NCI-H510A (cell line): ENCODE measurements at places on chromosomes 2 and 18.

GRCh38 chr2:63378589-63378988, 209.7 kb downstream of the WDPCP start:
- no peak for DNase-seq

GRCh38 chr18:58496937-58497336, 132.0 kb downstream of the ALPK2 start:
- peak; percentile 12 for DNase-seq

- DNase-seq, result no peak
Observed at GRCh38 chr2:43943323-43943722, 52.5 kb downstream of the LRPPRC start.

GRCh38 chr2:70975237-70975636, 3.2 kb upstream of the ANKRD53 start:
- DNase-seq, result no peak

DNA sequence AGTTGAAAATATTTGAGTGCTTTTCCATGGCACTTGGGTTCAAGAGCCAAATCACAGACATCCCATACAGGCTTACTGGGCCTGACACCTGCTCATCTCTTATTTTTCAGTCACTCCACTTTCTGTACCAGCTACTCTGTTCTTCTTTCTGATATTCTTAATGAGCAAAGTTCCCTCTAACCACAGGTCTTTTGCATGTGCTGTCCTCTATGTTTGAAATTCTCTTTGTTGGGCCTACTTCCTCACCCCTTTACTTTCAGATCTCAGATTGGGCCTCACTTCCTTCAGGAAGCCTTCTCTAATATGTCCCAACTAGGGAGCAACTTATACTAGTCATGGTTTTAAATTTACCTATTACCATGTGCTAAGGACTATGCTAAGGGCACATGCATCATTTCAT, 81.8 kb upstream of the RBMS1 start:
- DNase-seq, result no peak

- DNase-seq, result no peak
Observed at GRCh38 chr18:51182824-51183223, 14.7 kb downstream of the MEX3C start.

DNA sequence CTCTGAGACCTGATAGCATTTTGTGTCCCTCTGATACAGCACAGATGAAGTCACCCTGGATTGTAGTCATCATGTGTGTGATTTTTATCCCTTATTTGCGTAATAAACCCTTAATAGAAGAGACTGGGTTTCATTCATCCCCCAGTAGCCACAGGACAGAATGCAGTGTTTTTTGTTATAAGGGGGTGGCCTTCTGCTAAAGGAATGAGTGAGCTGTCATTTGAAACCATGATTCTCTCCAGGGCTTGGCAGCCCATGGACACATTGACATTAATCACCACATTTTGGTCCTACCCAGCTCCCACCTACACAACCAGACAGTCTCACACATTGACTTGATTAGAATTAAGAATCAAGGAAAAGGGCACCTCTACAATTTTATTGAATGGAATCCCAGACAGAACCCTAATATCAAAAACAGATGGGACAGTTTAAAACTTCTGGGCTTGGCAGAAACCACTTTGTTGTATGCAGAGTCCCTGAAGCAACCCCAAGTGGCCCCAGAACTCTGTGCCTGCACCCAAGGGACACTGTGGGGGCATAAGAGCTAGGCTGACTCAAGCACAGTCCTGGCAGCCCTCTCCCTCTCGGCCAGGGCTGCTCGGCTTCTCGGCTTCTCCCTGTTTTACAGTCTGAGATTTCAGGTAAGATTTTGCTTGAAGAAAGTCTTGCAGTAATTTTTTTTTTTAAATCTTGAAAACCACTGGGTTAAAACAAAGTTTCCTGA, 254.0 kb upstream of the SLC14A2 start:
- no peak for DNase-seq

DNA sequence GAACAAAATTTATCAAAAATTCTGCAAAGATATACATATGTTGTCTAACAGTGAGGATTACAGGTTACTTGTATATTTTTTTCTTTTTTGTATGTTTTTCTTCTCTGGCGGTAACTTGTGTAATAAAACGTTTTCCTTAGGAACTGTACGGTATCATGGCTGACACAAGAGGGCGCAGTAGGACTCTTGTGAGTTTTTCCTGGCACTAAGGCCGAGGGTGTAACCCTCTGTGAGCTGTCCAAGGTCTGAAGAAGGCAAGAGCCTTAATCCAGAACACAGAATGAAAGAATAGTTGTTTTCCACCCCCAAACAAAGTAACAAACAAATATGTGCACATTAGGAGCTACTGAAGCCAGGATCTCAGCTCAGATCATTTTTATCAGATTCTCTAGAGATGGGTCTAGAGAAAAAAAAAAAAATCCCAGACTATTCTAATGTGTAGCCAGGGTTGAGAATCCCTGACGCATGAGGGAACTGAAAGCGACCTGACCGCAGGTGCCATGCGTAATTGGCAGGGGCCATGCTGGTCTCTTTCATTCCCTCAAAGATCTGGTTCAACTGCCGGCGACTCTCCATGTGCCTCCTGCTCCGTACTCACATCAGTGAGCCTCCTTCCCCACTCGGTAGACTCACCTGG, 27.0 kb downstream of the TMEM200C start:
- DNase-seq, result peak; percentile 75

GRCh38 chr2:112839407-112840067, 3.0 kb upstream of the IL1B start:
- no peak for DNase-seq

GRCh38 chr18:9494778-9495331, 19.5 kb downstream of the RALBP1 start:
- DNase-seq, result no peak

GRCh38 chr2:153143540-153143939, 335.0 kb downstream of the RPRM start:
- no peak for DNase-seq

- DNase-seq, result no peak
Observed at GRCh38 chr2:39093218-39093898, 27.5 kb downstream of the SOS1 start.

DNA sequence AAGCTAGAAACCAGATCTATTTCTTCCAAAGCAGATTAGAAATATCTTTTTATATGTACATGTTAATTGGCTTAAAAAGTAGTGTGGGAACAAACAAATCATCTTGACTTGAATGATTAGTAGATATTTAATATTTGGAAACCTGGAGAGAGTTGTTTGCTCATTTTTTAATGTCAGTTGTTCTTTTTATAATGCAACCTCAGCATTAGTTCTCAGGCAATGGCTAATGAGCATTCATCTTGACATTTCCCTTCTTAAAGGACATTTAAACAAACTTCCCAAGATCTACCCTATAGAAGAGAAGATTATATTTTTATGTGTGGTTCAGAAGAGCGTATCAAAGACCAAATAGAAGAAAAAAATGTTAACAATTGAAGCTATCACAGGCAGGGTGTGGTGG, 334.0 kb downstream of the CTNNA2 start:
- DNase-seq, result no peak

DNA sequence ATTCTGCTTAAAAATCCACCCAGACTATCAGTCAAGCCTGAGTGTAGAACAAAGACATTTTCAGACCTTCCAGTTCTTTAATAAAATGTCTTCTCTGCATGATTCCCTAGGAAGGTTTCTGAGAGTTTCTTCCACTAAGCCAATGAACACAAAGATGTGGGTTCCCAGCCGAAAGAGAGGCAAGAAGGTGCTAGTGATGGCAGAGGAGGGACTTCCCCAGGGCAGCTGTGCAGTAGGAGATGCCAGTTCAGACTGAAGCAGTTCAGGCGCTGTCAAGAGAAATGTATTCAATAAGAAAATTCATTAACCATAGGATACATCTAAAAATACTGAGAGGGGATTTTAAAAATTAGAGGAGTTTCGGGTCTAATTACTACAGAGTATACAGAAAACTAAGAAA, 83.3 kb downstream of the RND3 start:
- DNase-seq, result no peak

DNA sequence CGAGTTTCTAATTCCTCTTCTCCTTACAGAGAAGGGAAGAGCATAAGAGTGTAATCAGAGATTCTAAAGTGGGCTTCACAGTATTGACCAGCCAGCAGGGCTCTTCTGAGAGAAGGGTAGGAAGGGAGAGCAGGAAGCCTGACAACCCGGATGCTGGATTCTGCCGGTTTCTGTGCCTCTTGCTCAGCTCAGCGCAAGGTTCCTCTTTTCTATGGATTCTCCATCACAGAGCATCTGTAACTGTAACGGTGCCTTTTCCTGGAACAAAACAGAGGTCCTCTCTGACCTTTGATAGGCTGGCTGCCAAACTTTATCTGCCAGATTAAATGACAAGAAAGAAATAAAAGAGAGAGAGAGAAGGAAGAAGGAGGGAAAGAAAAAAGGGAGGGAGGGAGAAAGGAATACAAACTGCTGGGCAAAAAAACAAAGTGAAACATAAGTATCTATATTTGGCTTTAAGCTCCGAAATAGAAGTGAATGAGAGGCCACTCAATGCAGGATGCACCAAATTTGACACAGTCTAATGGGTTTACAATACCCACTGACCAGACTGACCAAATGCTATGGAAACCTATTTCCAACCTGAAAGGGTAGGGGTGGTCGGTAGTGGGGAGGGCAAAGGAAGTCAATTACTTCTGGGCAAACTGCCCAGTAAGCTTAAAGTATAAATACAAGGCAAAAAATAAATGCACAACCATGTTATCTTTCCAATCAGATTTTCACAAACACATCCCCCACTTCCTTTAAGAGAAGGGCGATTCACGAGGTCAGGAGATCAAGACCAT, 59.2 kb downstream of the PIEZO2 start:
- DNase-seq, result no peak

GRCh38 chr2:38237311-38237710, 139.8 kb downstream of the ATL2 start:
- DNase-seq, result no peak

- no peak for DNase-seq
Observed at GRCh38 chr2:173862612-173863217, 102.5 kb downstream of the SP3 start.

- no peak for DNase-seq
Observed at GRCh38 chr18:58015065-58015780, 28.8 kb upstream of the NEDD4L start.

DNA sequence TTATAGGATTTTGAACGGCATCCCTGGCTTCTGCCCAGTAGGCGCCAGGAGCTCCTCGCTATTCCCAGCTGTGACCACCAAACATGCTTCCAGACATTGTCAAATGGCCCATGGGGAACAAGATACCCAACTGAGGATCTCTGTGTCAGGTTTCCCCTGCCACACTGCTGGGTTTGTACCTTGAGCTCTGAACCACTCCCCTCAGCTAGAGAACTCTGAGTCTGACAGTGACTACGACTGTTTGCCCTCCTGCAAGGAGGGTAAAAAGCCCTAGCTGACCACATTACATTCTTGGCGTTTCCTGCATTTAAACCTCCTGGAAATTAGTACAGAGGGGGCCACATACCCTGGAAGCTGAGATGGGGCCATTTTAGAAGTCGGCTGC, 12.4 kb downstream of the LRRFIP1 start:
- no peak for DNase-seq
